ENCODE measurements at places on chromosomes 3 and 15.

DNA sequence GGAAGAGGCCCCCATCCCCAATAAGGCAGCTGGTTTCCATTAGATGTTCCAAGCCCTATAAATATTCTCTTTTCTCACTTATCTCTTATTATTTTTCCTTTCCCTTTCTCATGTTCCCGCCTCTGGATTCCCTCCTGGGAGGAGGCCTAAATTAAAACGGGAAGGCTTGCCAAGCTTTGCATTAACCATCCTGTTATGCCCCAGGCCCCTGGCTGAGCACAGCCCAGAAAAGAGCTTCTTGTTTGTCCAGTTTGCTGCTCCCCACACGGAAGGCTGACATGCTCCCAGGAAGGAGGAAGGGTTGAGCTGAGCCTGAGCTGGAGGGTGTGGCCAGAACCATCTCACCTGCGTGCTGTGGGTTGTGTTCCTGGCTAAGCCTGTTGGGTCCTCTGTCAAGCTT is 63.1 kb upstream of the BOC start:
- DNase-seq = no peak

GRCh38 chr15:90006217-90007075 is 5.3 kb downstream of the ZNF710 start:
- DNase-seq = no peak

DNA sequence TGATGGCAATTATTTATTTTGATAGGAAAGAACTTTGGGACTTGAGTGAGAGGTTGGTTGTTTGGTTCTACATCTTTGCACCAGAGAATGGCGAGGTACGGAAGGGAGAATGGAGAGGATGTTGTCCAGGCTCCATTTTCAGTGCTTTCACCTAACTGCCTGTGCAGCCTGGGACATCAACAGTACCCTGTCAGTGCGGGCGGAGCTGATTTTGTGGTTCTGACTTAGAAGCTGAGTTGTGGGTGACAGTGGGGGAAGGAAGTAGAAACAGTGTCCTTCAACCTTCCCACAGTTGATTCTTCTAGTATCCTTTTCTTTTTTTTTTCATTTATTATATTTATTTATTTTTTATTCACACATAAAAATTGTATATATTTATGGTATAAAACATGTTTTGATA is 95.3 kb downstream of the TIGIT start:
- DNase-seq = no peak

DNA sequence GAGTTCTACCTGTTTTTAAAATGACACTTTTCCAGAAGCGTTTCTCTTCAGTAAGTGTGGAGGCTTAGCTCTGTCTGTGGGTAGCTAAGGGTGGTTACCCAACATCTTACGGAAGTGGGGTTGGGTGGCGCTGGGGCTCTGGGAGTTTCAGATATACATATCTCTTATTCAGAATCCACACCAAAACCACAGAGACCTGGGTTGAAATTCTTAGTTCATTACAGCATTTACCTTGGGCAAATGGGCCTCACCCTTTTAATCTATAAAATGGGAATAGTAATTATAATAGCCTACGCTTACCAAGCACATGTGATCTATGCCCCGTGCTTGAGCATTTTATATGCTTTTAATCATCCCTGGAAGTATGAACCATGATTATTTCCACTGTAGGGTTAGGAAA is 9.4 kb downstream of the PTPRG start:
- no peak for DNase-seq

GRCh38 chr3:189985948-189986347 is 134.7 kb downstream of the P3H2 start:
- DNase-seq = no peak

GRCh38 chr15:98769867-98770266 is 121.5 kb downstream of the IGF1R start:
- DNase-seq = no peak

DNA sequence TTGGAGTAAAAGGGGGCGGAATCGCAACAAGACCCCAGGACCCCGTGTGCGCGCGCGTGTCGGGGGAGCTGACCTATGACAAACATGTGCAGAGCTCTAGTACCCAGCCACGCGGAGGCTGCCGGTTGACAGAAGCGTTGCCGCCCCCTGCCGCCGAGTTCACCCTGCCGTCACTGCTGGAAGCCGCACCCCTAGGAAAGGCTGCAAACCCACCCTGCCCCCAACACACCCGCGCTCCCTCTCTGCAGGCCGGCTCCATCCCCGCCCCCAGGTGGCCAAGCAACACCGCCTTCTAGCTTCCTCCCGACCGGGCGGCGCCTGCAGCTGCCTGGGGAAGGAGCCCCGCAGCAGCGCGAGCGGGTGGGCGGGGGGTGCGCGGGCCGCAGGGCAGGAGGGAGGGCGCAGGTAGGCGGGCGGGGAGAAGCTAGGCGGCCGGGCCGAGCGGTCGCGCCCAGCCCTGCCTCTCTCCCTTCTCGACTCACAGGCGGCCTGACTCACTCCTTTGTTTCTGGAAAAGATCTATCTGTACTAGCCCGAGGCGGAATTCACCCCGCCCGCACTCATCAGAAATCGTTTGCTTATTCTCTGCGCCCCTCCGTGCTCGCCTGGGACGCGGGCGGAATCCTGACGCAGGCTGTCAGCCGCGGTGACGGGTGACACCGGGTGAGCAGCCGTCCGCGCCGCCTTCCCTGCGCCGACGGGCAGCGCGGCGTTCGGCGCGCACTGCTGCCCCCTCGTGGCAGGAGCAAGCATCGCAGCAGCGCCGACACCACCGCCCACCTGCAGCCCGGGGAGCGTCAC is 160.8 kb downstream of the GAP43 start:
- peak; percentile 84 for DNase-seq

- DNase-seq = peak; percentile 77
Measured at GRCh38 chr3:49856181-49857005, at the start of gene TRAIP. TSS of gene TRAIP (minus strand) at chr3:49856564. CDS start at chr3:49856453, 111 bp downstream.

DNA sequence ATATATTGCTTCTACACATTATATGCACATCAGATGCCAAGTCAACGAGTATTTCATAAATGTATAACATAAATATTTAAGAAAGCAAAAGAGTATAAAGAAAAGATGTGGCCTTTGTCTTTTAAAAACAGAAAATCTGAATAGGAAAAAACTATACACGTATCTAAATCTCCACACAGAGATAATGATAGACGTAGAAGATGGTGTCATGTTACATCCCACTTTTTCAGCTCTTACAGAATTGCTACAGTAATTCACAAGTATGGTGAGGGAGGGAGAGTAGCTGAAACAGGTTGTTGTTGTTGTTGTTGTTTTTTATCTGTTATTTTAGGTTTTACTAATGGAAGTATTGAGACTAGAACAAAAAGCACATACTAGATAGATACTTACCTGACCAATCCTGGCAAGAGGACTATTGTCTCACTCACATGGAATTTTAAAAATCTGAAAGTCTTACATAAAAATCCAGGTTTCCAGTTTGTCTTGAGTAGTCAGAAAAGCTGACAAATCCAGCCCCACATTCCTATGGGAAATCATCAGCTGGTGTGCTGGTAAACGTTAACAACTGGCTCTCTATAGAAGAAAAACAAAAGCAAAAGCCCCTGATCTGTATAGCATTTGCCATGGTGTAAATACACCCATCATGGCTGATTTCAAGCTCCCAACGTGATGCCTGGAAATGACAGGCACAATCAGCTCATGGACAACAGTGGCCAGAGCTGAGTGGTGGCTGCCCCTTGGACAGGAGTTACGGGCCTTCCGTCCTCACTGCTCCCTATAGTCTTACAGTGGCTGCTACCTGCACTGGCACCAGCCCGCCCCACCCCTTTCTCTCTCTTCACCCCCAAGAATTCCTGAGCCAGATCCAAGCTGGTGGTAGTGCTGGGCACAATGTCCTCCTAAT is 47.4 kb upstream of the VGLL4 start:
- no peak for DNase-seq

DNA sequence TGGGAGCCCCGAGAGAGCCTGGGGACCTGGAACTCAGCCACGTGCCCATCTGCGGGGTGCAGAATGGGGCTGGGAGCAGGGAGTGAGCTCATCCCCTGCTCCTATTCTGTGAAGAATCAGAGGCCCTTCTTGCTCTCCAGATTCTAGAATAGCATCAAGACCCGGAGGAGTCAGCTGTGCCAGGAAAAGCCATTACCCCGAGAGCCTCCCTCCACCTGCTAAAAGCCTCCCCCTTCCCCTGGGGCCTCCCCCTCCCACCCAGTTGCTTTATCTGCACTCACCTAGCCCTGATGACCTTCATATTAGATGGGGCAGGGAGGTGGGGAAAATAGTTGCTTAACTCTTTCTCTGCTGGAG is 23.1 kb downstream of the CCDC33 start:
- DNase-seq = no peak

- DNase-seq = no peak
Measured at GRCh38 chr3:150531775-150532174, 14.5 kb downstream of the SERP1 start.

DNA sequence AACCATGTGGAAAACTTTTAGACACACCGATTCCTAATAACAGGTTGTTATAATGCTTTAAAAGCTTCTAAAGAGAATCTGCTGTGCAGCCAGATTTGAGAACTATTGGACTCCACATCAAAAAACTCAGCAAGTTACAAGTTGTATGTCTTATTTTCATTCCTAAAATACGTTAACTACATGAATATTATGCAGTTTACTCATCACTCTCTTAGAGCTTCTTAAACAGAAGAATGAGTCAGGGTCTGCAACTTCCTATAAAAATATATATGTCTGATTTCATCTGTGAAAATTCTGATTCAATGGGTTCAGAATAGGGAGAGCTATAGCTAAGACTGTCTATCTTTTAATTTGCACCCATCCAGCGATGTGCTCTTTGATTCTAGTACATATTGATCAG is 244.2 kb upstream of the EPHA3 start:
- DNase-seq = no peak

DNA sequence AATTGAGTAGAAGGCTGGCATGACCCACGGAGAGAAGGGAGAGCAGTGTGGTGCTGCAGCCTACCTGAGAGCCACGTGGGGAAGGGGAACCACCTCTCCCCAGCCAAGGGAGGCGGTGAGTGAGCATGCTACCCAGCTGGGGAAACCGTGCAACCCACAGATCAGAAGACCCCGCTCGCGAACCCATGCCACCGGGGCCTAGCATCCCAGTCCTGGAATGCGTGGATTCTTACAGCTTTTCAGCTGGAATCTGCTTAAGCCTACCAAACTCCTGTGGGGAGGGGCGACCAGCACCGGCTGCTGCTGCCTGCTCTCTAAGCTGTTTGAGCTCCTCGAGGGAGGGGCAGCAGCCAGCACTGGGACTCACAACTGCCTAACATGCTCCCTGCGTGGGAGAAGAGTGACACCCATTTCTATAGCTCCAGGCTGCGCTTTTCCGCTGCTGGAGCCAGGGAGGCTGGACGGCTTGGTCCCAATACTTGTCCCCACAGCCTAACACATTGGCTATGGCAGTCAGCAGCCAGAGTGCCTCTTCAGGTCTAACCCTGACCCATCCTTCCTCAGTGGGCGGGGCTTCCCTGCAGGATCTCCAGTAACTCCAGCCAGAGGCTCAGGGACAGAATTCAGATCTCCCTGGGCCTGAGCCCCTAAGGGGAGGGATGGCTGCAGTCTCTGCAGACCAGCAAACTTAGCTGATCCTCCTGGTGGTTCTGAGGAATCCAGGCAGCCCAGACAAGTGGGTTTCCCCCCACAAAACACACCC is 20.0 kb upstream of the TEX55 start:
- DNase-seq = no peak

- no peak for DNase-seq
Measured at GRCh38 chr15:39125226-39125625, 455.7 kb upstream of the THBS1 start.

- no peak for DNase-seq
Measured at GRCh38 chr3:181558870-181559269, 152.9 kb upstream of the SOX2 start.

DNA sequence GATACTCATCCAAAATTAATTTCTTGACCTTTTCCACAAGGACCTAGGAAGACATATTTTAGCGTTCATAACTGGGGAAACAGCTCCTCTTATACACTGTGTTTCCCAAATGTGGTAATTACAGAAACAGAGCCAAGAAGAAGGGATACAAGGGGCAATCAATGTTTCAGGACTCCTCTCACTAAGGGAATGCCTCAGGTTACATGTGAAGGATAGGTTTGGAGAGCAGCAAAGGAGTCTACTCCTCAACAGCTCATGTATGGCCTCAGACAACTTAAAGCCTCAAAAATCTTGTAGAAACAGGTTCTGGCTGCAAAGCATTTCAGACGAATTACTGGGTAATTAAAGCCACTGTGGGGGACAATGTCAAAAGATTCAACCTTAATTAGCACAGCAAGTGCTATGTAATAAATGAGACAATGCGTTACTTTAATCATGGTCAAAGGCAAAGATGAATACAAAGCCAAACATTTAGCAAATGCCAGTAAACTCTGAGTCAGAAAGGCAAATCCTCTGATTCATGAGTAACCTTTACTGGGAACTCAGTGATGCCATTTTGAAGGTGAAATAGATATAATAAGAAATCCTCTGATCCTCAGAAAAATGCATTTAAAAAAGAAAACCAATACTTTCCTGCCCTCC is 1111.2 kb downstream of the TUSC7 start:
- no peak for DNase-seq

- no peak for DNase-seq
Measured at GRCh38 chr15:88912500-88912921, 668 bp downstream of the MFGE8 start.

GRCh38 chr15:56805466-56806147 is 72.3 kb upstream of the ZNF280D start:
- no peak for DNase-seq

GRCh38 chr3:178684881-178685590 is 148.8 kb downstream of the KCNMB2 start:
- DNase-seq = no peak

DNA sequence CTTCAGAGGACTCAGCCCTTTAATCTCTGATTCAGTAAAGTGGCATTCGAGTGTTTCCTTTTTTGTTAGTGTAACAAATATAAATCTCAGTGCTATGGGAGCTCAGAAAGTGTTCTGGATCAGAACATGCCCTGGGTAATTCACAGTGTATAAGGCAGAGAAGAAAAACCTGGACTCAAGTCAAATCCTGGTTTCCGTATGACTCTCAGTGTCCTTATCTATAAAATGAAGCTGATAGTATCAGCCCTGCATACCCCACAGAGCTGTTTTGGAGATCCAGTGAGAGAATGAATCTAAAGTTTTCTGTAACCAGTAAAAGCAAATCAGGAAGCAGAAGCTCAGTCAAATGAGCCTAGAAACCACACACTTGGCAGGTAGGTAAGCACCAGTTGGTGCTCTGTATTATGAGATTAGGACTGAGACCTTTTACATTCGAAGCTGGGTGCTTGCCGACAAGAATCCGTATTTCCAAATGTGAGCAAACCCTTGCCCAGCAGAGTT is 67.2 kb downstream of the IL1RAP start:
- DNase-seq = no peak

- DNase-seq = no peak
Measured at GRCh38 chr3:14150491-14151230, 25.8 kb downstream of the TMEM43 start.

DNA sequence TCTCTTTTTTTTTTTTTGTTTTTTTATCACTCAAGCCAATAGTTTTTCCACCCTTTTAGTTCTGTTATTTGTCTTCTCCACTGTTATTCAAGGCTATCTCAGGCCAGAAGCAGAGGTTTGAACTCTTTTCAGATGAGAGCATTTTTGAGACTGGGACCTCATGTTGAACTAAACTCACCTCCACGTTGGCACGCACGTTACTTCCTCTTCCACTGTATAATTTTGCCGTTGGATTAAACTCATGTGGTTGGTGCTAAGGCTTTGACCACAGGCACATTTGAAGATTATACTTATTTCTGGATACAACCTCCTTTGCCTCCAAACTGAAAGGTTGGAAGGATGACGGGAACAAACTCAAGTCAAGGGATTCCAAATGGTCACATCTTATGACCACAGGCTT is 501.3 kb upstream of the TPRG1 start:
- no peak for DNase-seq

GRCh38 chr3:73144828-73145227 is 83.4 kb downstream of the EBLN2 start:
- DNase-seq = no peak

GRCh38 chr3:146166826-146167225 is 5.8 kb upstream of the PLOD2 start:
- DNase-seq = no peak

Measured in NCI-H1930 (cell line).